ENCODE measurements at places on chromosomes 12 and 14.

GRCh38 chr14:74394549-74394948 is 31.5 kb downstream of the SYNDIG1L start:
- DNase-seq, result no peak

DNA sequence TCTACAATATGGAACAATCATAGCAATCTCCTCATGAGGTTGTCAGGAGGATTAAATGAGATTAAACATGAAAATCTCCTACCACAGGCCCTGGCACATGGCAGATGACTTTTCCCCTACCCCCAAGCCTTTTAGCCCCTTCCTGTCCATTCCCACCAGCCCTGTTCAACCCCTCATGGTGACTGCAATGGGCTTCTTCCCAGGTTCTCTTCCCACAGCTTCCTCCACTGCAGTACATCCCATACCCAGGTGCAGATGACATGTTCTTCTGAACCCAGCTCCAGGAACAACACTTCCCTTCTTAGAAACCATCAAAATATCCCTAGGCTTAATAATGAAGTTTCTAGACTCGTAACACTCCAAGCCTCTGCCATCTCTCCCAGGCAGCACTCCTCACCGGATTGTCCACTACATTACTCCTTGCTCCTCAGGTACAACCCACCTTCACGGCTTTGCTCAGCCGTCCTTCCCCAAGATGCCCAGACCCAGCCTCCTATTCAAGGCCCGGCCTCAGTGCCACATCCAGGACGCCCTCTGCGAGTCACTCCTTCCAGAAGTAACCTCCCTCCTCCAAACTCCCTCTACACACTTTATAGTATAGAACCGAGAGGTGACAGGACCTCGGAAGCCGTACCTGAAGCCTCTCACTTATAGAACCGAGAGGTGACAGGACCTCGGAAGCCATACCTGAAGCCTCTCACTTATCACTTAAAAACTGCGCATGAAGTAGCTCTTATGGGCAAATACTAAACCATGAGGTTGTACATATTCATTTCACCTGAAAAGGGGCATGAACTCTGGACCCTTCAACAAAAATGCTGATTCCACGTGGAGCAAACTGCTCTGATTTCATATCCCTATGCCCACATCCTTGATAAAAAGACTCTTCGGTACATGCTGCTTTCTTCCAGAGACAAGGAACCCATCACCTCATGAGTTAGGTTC is 1.5 kb downstream of the CRACR2A start:
- DNase-seq, result no peak

- peak; percentile 44 for DNase-seq
Measured at GRCh38 chr12:42086031-42086430, 58.6 kb downstream of the GXYLT1 start.

DNA sequence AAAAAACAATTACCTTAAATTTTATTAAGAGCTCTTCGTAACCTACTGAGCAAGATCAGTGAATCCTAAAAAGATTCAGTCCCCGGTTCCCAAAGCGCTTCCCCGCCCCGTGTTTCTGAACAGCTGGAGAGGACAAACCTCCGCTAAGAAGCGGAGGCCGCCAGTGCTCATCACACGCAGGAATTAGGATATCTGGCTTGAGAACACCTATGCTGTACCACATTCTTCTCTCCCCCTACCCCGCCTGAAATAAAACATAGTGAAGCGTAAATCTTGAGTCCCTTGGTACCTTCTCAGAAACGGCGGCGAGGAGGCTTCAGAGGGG is 774 bp upstream of the WDR20 start:
- DNase-seq, result no peak

GRCh38 chr14:69901113-69901951 is 22.1 kb downstream of the SMOC1 start:
- no peak for DNase-seq

DNA sequence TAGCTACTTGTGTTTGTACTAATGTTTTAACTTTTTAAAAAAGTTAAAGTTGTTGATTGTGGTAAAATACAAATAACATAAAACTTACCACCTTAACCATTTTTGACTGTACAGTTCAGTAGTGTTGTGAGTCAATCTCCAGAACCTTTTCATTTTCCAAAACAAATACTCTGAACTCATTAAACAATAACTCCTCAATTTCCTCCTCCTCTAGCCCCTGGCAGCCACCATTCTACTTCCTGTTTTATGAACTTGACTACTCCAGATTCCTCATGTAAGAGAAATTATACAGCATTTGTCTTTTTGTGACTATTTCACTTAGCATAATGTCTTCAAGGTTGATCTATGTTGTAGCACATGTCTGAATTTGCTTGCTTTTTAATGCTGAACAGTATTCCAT is 299.1 kb upstream of the AMIGO2 start:
- DNase-seq, result no peak

DNA sequence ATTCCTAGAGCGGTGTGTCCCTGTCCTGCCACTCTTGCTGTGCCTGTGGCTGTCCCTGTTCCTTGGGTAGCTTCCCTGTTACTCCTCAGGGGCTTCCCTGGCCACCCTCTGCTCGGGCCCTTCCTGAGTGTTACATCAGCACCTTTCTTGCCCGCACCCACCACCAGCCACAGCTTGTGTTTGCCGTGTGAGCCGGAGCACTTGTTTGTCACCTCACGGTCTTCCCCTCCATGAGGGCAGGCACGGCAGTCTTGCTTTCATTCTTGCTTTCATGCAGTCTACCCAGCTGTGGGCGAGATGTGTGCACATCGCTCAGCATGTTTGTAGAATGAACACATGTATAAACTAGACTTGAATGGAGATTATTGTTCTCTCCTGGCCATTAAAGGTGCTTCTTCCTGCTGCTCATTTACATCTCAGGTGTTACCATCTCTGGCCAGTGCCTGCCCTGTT is 42.0 kb downstream of the TRAF3 start:
- no peak for DNase-seq

DNA sequence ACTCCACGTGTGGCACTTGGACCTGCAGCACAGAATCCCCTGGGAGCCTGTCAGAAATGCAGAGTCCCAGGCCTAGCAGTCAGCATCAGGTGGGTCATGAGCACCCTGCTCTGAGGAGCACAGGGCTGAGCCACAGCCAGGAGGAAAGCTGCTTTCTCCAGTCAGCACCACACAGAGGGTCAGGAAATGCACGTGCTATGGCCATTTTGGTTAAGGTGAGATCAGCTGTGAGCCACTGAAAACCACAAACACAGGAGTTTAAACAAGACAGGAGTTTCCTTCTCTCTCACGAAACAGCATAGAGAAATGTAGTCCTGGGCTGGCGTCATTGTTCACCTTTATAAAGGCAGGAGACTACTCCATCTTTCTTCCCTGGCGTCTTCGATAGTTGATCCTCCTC is 204.5 kb upstream of the SFSWAP start:
- DNase-seq, result no peak

- DNase-seq, result no peak
Measured at GRCh38 chr14:36852981-36853691, 191.5 kb downstream of the PAX9 start.

DNA sequence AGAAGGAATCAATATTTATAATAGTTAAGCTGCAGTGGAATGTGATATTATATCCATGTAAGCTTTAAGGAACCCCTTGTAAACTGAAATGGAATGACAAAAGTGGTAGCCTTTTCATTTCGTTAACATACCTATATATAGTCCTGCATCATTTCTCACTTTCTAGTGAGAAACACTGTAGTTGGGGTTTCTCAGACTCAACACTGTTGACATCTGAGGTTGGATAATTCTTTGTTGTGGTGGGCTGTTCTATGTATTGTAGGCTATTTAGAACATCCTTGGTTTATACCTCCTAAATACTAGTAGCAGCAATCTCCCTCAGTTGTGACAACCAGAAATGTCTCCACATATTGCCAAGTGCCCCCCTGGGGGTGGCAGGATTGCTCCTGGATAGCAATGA is 79.1 kb downstream of the RAD52 start:
- no peak for DNase-seq

DNA sequence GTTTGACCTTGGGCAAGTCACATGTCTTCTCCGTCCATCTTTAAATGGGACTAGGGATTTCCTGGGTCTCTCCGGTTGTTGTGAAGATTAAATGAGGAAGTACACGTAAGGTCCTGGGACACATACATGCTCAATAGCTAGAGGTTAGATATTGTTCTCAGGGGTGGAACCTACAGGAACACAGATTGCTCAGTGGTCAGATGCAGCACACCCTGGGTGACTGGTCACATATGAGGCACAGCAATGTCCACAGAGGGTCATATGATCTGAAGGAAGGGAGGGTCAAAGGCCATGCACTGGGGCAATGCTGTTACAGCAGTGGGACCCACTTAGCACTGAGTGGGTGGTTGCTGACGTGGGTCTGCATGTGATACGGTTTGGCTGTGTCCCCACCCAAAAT is 11.4 kb upstream of the SLC8B1 start:
- DNase-seq, result no peak
